B cell (primary cell): ENCODE measurements at places on chromosomes 6 and 20. TPM values are rescaled to one million over a fixed set of nuclear protein-coding genes. Genes with fewer than 3 reads are reported as not detected.

DNA sequence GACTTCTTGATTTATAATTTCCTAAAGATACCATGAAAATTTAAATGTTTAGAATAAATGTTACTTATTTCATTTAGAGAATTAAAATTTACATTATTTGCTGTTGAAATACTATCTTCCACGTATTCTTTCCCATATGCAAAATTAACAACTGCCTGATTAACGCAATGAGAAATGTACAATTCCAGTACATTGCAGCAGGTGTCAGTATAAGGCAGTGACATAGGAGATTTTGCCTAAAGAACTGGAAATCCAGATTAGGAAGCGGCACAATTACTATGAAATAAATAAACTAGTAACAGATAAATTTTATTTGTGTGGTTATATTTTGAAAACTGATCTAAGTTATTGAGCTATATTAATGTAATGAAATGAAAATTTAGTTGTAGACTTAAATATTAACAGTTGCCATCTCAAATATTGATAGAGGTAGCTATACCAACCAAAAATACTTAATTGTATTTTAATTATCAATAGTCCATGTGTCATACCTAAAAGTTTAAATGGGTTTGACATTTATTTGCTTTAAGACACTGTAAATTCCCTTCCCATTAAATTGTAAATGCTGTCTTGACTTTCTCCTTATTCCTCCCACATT lies 300.2 kb downstream of the UTRN start:
- no peak overlapping the region for H3K27ac ChIP-seq
- H3K36me3 ChIP-seq = no peaks in the 10 kb centered on the region
- no peak overlapping the region for H3K4me3 ChIP-seq
- peak; percentile 31 for DNase-seq

- DNase-seq = no peak
- no peak overlapping the region for H3K4me3 ChIP-seq
- H3K36me3 ChIP-seq = no peaks in the 10 kb centered on the region
- H3K4me1 ChIP-seq = peaks cover 25% of the 10 kb centered on the region
- H3K27ac ChIP-seq = no peak overlapping the region
- H3K27me3 ChIP-seq = no peaks in the 10 kb centered on the region
Measured at GRCh38 chr6:5663259-5663658, 343.5 kb downstream of the NRN1 start.

- DNase-seq = no peak
- no peaks in the 10 kb centered on the region for H3K4me1 ChIP-seq
Measured at GRCh38 chr6:74213995-74214394, 518.0 kb downstream of the CD109 start.

The NOX3 gene
- not detected in 2 replicates for total RNA-seq

- H3K36me3 ChIP-seq = no peaks in the 10 kb centered on the region
- H3K4me1 ChIP-seq = no peaks in the 10 kb centered on the region
- H3K4me3 ChIP-seq = no peak overlapping the region
- no peak overlapping the region for H3K27ac ChIP-seq
Measured at GRCh38 chr6:130269969-130270635, 47.4 kb upstream of the SAMD3 start.

GRCh38 chr6:20211941-20212391 lies 303 bp downstream of the MBOAT1 start:
- H3K36me3 ChIP-seq = no peaks in the 10 kb centered on the region
- H3K27ac ChIP-seq = no peak overlapping the region
- peak overlapping the region; percentile 27 for H3K4me3 ChIP-seq
- peak; percentile 63 for DNase-seq
- H3K27me3 ChIP-seq = peaks cover 10% of the 10 kb centered on the region
